ENCODE measurements at places on chromosomes 7 and 10.

DNA sequence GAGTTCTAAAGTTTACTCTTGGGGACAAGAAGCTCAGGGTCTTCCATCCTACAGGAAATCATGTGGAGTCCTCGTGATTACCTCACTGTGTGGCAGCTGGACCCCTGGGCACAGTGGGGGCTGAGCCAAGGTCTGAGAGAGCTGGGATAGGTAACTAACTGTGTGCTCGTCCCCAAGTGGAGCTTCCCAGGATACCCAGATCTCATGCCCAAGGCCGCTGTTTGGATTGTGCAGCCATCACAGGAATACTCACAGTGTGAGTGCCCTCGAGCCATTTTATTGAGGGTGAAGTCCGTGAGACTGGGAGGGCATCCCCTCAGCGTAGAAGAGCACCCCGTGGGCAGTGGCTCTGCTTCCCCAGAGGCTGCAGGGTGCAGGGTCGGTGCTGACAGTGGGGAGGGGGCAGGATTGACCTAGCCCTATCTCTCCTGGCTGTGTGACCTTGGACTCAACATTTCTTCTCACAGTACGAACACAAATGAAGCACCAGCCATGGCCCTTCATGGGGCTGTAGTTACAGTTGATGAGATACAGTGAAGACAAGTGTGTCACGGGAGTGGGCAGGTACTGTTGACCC is 69.6 kb upstream of the LEP start:
- no peak for DNase-seq

- no peak for DNase-seq
Measured at GRCh38 chr7:138554674-138555073, 94.6 kb downstream of the TRIM24 start.

DNA sequence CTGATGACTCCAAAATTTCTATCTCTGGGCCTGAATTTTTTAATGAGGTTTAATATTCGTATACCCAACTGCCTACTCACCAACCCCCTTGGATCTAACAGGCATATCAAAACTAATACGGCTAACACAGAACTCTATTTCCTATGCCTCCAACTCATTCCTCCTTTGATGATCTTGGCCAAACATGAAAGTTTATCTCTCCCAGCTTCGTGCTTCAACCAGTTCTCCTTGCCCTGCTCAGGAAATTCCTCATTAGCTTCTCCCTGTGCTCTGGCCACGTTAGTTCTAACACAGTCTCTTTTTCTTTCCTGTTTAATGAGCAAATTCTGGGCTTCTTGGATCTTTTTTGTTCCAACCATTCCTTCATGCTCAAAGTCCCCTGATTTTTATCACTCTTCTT is 138.9 kb upstream of the PTN start:
- no peak for DNase-seq

DNA sequence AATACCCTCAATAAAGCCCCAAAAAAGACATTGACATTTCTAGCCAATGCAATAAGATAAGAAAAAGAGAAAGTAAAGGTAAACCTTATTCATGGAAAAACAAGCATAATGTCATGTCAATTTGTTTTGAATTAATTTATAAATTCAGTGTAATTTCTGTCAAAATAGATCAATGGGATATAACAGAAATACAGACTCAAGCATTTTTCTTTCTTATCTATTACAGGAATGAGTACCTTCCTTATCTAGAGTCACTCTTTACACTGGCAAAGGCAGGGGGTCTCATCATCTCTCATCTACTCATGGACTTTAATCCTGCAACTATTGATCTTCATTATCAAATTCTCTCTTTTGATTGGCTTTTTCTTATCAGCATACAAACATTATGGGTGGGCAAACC is 127.1 kb upstream of the SHH start:
- DNase-seq: no peak

GRCh38 chr10:61125560-61126170 is 181.7 kb upstream of the RHOBTB1 start:
- DNase-seq: no peak

DNA sequence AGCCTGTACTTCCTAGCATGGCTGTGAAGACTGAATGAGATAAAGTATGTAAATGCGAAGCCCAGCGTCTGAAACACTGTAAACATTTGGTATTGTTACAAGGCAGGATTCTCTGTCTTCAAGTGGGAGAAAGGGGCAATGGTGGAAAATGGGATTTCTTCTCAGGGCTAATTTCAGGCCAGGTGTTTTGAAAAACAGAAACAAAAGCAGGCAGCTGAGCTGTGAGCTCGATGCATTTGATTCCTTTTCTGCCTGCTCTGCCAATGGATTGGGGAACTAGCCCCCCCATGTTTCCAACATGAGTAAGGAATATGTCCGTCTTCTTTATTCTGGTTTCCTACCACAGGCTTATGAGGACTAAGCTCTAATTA is 732.1 kb upstream of the AUTS2 start:
- DNase-seq: no peak

DNA sequence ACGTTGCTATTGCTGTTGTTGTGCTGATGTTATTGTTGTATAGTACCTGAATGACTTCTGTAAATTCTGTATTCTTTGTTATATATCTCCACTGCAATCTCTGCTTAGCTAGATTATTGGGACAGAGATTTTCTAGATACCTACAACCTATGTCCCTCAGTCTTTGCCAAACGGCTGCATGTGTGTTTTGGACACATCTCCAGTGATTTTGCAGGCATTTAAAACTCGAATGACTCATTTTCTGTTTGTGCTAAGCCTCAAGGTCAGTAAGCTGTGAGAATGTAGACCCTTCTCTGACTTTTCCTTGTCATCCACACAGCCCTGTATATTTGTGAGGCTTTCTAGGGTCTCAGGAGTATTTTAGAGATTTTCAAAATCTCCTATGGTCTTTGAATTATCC is 410.7 kb downstream of the POM121L12 start:
- no peak for DNase-seq

DNA sequence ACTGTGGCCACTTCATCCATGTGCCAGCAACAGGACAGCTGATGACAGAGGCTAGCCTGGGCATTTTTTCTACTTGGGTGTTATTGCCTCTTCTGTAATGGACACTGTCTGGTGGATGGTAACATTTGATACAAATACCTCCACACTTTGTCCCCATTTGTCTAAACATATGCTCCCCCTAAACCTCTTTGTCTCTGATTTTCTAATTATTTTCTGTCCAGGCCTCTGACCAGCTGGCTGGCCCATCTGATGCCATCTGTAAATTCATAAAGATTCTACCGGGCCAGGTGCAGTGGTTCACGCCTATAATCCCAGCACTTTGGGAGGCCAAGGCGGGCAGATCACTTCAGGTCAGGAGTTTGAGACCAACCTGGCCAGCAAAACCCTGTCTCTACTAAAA is 84.7 kb upstream of the IFRD1 start:
- no peak for DNase-seq

DNA sequence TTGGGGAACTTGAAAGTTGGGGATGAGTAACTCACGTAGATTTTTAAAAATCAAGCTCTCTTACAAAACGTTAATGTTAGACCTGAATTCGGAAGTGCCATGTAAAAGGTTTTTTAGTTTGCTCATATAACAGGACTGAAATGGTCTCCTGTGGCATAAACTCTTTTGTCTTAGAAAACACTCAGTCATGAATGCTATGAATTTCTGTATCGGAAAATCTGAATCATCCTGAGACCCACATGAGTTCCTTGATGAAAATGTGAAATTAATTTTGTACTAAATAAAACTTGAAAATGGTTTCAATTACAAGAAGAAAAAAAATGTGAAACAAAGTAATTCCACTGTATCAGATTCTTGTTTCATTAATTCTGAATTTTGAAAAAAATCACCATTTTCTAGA is 134.8 kb upstream of the BMPER start:
- no peak for DNase-seq

- no peak for DNase-seq
Measured at GRCh38 chr7:120412139-120413050, 139.4 kb downstream of the KCND2 start.

- DNase-seq: no peak
Measured at GRCh38 chr10:125609859-125610258, 73.1 kb downstream of the TEX36 start.

- no peak for DNase-seq
Measured at GRCh38 chr7:5232485-5232837, 42.4 kb downstream of the WIPI2 start.

- no peak for DNase-seq
Measured at GRCh38 chr7:17991866-17992648, 35.6 kb downstream of the PRPS1L1 start.

- DNase-seq: no peak
Measured at GRCh38 chr7:51255536-51256208, 60.9 kb downstream of the COBL start.

DNA sequence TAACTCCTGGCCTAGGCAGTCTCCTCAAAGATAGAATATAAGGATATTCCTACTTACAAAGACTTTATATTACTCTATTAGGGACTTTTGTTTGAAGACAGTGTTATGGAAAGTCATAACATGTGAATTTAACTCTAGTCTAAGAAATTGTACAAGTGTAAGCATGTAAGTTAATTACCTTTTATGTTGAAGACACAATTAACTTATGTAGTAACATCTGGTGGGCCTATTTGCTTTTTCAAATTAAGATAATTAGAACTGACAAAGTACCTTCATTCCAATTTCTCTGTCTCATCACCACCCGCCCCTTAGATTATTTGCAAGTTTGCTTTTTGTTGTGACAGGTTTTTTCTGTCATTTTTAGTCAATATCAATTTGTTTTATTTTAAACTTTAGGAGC is 126.0 kb upstream of the THSD7A start:
- no peak for DNase-seq

- DNase-seq: no peak
Measured at GRCh38 chr10:104416851-104417250, 63.2 kb downstream of the CFAP58 start.

DNA sequence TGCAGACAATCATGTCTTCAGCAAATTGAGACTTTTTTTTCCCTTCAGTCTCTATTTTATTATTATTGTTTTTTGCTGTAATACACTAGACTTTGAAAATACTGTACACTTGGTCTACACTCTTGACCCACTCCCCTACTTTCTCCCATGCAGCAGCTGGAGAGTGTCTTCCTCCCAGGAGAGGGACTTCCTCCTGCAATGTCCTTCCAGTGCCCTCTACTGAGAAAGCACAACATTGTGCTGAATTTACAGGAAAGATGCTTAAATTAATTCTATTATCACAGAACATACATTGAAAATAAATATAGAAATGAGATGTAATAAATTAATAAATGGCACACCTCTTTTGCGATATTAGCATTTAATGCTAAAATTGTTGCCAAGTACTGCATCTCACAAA is 411.3 kb downstream of the CCSER2 start:
- no peak for DNase-seq

GRCh38 chr10:117107238-117107637 is 30.8 kb downstream of the VAX1 start:
- no peak for DNase-seq

DNA sequence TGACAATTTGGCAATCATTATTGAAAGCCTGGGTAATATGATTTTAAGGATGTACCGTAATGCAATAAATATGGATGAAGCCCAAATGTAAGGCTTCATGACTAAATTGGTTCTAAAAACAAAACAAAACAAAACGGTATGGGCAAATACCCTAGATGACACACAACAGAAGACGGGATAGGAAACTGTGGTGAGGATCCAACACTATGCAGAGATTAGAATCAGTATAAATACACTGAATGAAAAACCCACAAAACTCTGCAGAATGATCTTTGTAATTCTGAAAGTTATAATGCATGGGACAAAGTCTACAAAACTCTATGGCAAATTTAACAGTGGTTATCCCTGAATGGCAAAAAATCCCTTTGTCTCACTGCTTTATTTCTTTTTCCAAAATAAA is 57.6 kb downstream of the MALSU1 start:
- DNase-seq: no peak

GRCh38 chr7:74568658-74569057 is 88.9 kb upstream of the GTF2I start:
- no peak for DNase-seq

- no peak for DNase-seq
Measured at GRCh38 chr7:18820981-18821380, 296.5 kb downstream of the TWIST1 start.

DNA sequence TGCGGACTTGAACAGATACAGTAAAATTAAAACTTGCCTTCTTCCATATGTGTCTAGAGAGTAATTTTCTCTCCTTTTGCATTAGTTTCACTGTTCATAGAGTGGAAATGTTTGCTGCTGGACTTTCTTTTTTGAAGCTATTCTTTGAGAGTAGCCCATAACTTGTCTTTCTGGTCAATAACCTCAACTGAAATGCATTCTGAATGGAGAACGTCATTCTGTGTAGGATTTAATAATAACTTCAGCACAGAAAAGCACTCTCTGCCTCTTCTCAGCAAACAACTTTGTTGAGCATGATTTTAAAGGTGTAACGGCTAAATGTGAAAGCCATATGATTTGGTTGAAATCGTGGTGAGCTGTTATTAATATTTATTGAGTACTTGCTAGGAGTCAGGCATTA is 111.8 kb downstream of the CUX1 start:
- no peak for DNase-seq

GRCh38 chr7:23230641-23231101 is 15.9 kb upstream of the GPNMB start:
- no peak for DNase-seq

DNA sequence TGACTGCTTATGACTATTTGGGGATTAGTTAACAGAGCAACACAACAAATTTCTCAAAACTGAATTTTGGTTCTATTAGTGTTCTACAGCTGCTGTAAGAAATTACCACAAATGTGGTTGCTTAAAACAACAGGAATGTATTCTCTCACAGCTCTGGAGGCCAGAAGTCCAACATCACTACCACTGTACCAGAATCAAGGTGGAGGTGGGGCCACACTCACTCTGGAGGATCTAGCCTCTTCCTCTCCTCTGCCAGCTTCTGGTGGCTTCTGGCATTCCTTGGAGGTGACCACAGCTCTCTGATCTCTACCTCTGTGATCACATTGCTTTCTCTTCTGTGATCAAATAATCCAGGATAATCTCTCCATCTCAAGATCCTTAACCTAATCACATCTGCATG is 194.7 kb upstream of the BMPER start:
- no peak for DNase-seq

GRCh38 chr10:71145352-71145945 is 66.9 kb upstream of the UNC5B start:
- DNase-seq: no peak

GRCh38 chr10:102422545-102423129 is 2.0 kb downstream of the FBXL15 start:
- no peak for DNase-seq

DNA sequence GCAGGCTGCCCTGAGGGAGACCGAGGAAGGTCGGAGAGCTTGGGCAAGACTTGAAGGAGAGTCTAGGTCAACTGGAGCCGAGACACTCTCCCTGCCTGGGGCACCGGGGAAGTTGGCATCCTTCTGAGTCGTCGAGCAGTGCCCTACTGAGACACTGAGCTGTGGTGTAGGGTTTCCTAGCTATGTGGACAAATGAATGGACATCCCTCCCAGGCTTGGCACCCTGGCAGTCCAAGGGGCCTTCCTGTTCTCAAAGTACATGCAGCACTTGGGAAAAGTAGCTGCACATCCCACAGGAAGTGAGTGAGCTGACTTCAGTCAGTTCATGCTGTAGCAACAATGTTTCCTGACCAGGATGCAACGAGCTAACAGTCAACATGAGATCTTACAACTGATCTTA is 57.2 kb upstream of the INPP5A start:
- DNase-seq: no peak

DNA sequence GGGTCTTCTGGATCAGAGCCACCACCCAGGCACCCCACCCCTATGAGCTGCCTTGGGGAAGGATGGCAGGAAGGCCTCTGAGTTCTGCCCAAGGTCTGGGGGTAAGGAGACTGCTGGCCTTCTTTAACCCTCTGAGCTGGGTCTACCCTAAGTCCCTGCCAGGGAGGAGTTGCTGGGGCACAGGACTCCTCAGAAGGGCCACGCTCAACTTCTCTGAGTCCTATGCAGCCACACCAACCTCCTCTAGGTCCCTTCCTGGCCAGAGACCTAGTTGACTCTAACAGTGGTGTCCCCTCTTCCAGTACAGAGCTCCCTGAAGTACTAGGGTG is 2.6 kb upstream of the NEURL1 start:
- DNase-seq: no peak

All from T-cell (primary cell).